ENCODE measurements at places on chromosomes 11 and 22.

DNA sequence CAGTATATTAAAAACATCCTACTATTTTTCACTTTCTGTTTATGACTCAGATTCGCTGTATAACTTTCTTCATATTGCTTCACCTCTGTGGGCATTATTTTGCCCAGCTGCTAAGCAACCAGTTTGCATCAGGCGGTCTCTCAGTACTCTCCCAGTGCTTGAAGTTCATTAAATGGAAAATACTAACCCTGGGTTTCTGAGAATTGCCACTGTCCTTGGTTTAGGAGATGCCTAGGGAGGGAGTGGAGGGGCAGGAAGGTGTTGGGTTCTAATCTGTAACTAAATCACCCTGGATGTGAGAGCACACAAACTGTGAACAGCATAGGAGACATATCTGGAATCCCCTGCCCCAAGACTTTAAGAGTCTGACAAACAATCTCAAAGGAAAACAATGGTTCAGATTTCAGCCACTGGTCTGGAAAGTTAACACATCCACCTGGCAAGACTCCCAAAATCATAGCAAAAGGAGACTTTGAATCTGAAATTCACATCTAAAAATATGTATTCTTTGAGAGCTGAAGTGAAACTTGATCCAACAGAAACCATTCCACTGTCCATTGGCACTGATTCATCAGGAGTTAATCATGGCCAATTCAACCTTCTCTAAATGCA is 540.0 kb downstream of the SOX6 start:
- DNase-seq = no peak

DNA sequence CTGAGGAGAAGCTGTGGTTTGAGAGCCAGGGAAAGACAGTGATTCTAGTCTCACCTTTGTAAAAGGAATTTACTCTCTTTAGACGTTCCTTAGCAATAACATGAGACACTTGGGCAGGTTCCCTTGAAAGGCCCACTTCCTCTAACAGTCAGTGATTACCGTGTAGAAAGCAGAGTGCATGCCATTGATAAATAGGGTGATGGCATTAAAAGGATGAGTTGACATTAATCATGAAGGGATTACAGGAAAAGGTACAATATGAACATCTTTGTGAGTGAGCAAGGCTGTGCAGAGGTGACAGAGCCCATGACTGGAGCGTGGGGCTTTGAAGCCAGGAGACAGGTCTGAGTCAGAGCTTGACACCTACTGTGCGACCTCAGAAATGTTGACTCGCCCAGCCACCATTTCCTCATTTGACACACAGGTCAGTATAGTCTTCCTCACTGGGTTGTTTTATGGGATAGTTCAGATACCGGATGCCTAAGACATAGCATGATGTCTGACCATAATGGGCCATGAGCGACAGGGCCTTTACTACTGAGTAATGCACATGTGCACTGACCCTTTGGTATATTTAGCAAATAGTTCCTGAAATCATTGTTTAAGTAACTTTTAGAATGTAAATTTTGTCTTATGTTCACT is 341.7 kb upstream of the MTNR1B start:
- DNase-seq = no peak

GRCh38 chr11:20122131-20122530 is 38.1 kb downstream of the DBX1 start:
- no peak for DNase-seq

DNA sequence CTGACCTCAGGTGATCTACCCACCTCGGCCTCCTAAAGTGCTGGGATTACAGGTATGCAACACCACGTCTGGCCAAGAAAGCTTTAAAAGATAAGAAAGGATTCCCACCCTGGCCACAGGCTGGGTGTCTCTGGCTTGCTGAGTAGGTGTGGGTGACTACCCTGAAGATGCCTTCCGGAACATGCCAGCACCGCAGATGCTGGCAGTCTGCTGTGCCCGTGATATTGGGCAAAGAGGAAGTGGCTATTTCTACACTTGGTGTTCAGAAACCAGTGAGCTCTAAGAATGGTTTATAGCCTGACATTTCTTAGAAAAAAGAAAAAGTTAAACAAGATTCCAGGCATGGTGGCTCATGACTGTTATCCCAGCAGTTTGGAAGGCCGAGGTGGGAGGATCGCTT is 6.1 kb downstream of the MRPL11 start:
- no peak for DNase-seq

DNA sequence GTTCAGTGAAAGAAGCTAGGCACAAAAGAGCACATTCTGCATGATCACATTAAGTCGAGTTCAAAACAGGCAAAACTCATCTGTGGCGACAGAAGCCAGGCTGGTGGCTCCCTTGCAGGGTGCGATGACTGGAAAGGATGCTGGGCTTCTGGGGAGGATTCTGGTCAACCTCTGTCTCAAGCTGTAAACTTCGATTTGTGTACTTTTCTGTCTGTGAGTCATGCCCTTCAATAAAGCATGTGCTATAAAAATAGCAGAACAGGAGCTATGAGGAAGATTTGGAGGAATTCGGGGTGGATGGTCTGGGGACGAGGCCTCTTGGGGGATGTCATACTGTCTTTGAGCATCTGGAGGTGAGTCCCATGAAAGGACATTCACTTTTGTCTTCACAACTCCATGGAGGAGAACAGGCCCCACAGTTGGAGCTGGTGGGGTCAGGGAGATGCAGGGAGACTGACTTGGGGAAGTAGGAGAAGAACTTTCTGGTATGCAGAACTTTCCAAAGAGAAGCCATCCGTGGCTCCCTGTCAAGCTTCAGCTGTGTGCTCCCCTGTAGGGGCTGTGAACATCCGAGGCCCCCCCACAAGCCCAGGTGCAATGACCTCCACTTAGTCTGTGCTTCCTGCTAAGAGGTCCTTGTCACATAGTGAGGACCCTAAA is 77.8 kb upstream of the LINC01488 start:
- DNase-seq = no peak

DNA sequence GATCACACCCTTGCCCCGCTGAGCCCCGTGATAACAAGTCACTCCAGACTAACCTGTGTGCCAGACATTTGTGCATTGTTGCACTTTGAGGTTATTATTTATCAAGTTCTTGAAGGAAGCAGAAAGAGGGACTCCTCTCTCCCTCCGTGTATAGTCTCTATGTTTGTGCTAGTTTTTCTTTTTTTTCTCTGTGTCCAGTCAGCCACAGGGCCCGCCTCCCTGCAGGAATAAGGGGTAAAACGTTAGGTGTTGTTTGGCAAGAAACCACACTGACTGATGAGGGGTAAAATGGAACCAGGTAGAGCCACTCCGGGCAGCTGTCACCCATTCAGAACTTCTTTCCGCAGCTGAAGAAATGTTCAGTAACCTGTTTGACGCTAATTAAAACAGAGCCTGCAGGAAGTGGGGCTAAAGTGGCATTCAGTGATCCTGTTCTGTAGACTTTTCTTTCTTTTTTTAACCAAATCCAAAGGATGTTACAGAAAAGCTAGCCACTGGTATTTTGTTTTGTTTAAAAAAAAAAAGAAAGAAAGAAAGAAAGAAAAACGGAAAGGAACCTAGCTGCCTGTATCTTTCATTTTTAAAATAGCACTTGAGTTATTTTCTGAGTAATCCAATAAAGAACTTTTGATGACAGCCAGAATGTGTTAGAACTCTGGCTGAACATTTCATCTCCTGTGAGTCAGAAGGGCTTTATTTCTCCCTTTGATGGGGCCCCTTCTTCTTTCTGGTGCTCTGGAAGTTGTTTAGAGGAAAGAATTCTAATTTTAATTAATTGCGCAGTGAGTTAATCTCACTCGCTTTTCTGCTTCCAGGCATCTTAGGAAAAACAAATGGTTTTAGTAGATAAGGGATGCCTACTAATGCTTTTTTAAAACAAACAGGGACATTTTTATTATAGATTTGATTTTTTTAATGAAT is 58.2 kb downstream of the COMMD9 start:
- DNase-seq = no peak

DNA sequence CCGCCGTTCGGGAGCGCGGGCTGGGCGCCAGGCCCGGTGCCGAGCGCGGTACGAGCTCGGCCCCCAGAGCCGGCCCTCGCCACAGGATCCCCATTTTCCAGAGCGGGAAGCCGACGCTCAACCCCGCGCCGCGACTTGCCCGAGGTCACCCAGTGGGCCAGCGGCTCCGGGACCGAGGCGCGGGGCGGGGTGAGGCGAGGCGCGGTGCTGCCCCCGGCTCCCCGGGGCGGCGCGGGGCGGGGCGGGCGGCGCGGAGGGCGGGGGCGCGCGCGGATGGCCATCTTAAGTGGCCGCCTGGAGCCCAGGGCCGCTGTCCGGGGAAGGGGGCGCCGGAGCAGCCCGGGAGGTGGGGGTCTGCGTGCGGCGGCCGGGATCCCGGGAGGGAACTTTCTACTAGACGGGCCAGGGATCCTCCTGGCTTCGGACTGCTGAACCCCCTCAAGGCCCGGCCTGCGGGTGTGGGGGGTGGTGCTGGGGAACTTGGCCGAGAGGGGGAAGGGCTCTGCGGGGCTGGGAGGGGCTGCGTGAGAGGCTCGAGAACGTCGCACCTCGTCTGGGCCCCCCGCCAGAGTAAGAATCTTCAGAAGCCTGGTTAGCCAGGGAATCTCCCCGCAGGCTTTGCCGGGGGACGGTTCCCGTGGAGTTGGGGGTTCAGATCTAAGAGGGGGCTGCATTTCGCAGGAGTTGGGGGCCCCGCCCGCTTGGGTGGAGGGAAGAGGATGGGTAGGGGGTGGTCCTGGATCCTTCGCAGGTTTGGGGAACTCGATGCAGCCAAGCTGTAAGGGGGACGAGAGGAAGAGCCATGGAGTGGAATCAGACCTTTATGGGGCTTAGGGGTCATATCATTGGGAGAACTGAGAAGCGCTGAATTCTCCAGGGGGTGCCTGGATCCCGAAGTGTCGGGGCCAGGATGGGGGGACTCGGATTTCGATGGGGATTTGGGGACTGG is 678 bp upstream of the INPPL1 start:
- peak; percentile 24 for DNase-seq

- no peak for DNase-seq
Measured at GRCh38 chr22:37927637-37927936, 21.5 kb downstream of the MICALL1 start.

GRCh38 chr22:49677495-49677889 is 150.2 kb downstream of the BRD1 start:
- DNase-seq = no peak

GRCh38 chr22:46033256-46034200 is 56.6 kb upstream of the WNT7B start:
- no peak for DNase-seq

GRCh38 chr11:21492931-21493330 is 700.0 kb upstream of the ANO5 start:
- DNase-seq = no peak

- no peak for DNase-seq
Measured at GRCh38 chr11:68071281-68072048, 32.6 kb downstream of the TCIRG1 start.

DNA sequence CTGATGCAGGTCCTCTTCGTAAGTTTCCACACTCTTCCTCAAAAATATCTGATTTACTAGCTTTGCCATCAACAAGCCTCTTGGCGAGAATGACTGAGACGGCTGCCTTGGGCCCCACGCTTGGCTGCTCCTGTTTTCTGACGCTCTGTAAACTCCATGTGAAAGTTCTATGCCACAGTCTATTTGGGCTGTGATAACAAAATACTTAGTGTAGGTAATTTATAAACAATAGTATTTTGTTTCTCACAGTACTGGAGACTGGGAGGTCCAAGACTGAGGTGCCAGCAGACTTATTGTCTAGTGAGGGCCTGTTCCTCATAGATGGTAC is 123.2 kb upstream of the SORL1-AS1 start:
- no peak for DNase-seq

DNA sequence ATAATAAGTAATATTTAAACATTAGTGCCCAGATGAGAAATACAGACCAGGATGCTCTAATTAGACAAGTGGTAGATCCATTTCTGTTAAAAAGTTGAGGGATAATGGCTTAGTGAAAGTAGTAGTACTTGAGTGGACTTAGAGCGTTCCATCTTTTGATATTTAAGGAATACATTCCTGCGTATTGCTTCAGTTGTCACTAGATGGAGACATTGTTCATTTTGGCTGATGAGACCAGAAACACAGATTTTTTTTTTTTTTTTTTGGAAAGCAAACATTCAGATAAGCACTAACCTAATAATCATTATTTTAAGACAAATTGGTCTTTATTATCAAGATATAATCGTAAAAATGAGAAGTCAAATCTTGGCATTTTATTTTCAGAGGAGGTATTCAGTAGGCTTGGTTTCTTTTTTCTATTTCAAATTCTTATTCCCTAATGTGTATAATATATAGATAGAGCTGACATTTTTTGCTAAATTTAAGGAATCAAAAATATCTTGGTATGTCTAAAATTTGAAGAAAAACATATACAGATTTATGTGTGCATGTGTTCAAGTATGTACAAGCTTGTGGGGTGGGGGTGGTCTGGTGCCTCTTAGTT is 92.9 kb downstream of the DYNC2H1 start:
- no peak for DNase-seq

GRCh38 chr22:44570476-44571445 is 72.7 kb upstream of the RTL6 start:
- DNase-seq = no peak

GRCh38 chr11:65432100-65432650 is 9.6 kb downstream of the NEAT1 start:
- DNase-seq = no peak

DNA sequence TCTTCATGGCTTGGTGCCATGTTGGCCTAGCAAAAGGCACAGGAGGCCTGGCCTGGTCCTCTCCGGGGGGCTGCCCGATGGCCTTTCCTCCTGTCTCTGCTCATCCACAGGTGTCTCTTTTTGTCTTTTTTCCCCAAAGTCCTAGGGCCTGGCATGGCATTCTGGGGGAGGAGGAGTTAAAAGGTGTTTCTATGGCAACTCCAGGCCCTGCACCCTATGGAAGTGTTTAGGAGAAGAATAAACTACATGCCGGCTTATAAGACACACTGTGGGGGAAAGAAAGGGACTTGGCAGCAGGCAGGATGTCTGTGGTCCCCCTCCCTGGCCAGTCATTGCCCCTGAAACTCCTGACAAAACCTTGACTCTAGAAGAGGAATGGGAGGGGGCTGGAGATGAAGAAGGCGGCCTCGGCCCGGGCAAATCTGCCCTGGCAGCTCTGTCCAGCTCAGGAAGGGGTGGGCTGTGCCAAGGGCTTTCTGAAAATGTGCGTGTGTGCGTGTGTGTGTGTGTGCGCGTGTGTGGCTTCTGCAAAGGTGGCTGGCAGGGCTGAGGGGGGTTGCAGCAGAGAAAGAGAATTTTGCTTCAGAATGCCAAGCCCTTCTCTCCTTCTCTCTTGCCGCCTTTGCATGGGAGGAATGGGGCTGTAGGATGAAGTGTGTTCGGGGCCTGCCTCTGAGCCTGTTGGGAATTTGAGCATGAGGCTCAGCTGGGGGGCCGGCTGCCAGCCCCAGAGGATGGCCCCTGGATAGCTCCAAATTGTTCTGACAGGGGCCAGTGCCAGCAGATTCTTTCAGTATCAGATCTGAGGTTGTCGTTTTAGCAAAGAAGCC is 3.2 kb downstream of the TIMP3 start:
- no peak for DNase-seq

GRCh38 chr22:43114958-43115357 is 4.4 kb downstream of the BIK start:
- DNase-seq = no peak
